ENCODE measurements at places on chromosomes 1 and 21.

GRCh38 chr21:45736690-45737484 is 93.4 kb downstream of the PCBP3 start:
- DNase-seq = no peak

DNA sequence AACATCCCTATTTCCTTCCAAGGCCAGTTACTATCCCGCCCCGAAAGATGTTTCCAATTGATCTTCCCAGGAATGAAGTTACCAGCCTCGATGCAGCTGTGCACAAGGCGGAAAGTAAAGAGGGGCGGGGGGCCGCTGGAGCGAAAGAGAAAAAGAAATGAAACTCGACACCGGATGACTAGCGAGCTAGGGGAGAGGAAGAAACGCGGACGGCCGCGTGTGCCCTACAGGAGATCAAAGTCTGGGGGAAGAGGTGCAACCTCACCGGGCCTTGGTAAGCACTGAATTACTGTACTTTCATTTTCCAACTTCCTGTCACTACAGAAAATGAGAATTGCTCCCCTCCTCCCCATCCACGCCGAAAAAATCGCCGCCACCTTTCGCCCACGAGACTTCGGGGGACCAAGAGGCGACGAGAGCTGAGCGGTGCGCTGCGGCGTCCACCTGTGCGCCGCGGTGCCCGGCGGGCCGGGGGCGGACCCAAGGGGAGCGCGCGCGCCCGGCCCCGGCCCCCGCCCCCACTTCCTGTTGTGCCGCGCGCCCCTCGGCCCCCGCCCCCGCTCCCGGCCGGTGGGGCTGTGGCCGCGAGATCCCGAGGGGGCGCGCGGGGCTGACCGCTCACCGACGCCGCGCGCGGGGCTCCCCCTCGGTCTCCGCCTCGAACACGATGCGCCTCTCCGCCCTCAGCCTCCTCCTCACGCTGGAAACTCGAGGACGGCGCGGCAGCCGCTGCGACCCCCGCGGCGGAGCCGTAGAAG is 622 bp downstream of the ELK4 start:
- DNase-seq = no peak

GRCh38 chr21:42530167-42530518 is 16.5 kb downstream of the SLC37A1 start:
- DNase-seq = no peak

- no peak for DNase-seq
Observed at GRCh38 chr1:242146652-242147051, 147.8 kb upstream of the MAP1LC3C start.

GRCh38 chr1:75615613-75616435 is 4.9 kb upstream of the SLC44A5 start:
- DNase-seq = no peak

DNA sequence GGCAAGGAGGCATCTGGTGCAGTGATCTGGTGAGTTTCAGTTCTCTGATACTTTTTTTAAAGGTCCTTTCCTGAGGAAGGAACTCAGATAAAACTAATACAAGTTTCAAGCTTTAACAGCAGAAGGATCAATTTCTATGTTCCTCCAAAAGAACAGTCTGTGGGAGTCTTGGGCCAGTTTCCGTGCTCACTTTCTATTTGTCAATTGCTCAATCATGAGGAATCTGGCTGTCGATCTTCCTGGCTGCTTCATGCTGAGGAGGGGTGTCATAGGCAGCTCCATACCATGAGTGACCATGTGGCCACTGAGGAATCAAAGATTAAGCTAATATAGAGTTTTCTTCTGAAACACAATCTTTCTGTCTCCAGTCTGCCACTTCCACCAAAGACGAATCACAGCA is 11.4 kb upstream of the TMEM125 start:
- DNase-seq = no peak

DNA sequence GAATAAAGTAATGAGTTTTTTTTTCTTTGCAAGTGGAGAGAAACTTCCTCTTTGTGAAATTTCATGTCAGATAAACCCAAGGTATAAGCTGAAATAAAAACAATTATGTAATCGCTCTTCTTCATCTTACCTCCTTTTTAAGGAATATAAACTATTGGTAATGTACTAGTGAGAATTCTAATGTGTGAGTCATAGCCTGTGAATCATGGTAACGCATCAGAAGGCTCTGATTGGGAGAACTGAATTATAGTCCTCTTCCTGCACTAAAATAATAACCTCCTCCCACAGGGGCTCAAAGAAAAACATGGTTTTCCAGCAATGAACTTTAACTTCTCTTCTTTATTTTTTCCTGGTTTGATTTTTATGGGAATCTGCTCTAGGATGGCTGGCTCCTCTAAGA is 57.1 kb upstream of the COX20 start:
- peak; percentile 45 for DNase-seq

DNA sequence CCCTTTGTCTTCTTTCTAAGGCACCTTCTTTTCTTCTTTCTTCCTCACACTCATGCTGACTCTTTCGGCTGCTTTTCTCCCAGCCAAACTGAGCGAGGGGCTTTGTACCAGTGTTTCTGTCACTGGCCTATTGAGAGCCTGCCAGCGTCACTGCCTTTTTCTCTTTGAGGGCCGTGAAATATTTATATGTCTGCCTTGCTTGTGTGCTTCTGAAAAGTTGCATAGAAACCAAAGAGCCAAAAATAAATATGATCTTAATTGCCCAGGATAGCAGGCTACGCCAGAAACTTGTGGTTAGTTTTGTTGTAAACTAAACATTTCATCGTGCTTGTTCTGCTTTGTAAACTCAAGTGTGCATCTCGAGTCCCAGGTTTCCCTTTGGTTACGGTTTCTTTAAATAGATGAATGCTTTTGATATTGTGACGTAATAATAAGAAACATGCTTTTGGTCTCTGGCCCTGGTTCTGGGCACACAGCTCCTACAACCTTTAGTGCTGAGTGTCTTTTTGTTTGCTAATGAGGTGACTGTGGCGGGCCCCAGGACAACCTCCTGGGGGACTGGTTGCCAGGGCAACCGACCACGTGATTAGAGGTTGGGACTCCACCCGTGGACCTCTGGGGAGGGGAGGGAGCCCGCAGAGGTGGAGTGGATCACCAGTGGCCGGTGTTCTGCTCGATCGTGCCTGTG is 10.8 kb downstream of the SLC37A1 start:
- DNase-seq = no peak

GRCh38 chr1:207822124-207822601 is 70.3 kb downstream of the CD46 start:
- DNase-seq = no peak

DNA sequence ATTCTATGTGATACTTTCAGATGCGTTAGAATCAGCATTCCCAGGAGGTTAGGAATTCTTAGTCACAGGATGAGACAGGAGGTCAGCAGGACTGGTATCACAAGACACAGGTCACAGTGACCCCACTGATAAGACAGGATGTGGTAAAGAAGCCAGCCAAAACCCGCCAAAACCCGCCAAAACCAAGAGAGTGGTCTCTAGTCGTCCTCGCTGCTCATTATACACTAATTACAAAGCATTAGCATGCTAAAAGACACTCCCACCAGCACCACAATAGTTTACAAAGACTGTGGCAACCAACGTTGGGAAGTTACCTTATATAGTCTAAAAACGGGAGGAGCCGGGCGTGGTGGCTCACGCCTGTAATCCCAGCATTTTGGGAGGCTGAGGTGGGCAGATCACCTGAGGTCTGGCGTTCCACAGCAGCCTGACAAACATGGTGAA is 13.9 kb upstream of the ACTA1 start:
- DNase-seq = no peak

- DNase-seq = no peak
Observed at GRCh38 chr1:113683384-113684152, 75.7 kb downstream of the PHTF1 start.

DNA sequence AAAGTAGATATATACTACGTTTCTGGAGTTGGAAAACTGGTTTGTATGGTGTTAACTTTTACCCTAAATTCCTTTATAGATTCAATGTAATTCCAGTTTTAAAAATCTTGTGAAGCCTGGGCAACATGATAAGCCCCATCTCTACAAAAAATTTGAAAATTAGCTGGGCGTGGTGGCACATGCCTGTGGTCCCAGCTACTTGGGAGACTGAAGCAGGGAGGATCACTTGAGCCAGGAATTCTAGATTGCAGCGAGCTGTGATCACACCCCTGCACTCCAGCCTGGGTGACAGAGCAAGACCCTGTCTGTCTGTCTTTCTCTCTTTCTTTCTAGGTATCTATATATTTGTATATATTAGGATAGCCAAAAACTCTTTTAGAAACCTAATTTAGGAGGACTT is 141.9 kb downstream of the CLEC20A start:
- no peak for DNase-seq

GRCh38 chr1:116514708-116515525 is 55.9 kb downstream of the CD58 start:
- DNase-seq = no peak

GRCh38 chr1:184299406-184299790 is 87.4 kb upstream of the C1orf21 start:
- DNase-seq = peak; percentile 87

GRCh38 chr1:119081700-119082099 is 58.8 kb downstream of the WARS2 start:
- DNase-seq = no peak

- no peak for DNase-seq
Observed at GRCh38 chr1:106615473-106615872, 441.0 kb upstream of the PRMT6 start.

DNA sequence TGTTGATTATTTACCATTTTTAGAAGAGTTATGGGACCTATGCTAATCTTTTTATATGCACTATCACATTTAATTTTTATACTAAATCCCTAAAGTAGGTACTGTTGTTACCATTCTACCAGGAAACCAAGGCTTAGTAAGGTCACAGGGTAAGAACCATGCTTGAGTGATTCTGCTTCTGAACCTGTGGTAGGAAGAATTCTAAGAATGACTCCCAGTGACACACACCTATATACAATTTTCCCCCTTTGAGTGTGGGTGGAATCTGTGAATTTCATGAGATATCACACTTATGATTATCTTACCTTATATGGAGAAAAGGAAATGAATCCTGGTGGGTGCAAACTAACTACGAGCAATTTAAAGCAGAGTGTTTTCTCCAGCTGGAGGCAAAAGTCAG is 391.0 kb downstream of the USH2A start:
- no peak for DNase-seq

DNA sequence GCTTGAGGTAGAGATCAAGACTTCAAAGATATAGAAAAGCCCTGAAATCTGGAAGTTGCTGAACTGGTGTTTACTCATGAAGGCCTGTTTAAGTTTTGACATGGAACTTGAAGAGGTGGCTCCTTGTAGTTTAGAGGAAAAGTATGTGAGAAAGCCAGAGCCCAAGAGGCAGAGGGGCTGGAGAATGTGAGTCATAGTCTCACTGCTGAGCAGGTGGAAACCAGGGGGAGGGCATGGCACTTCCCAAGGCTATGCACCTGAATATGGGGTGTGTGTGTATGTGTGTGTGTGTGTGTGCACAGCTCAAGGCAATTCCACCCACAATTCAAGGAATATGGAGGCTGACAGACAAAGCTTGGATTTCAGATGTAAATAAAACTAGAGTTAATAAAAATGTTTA is 46.8 kb upstream of the C1orf198 start:
- DNase-seq = no peak

DNA sequence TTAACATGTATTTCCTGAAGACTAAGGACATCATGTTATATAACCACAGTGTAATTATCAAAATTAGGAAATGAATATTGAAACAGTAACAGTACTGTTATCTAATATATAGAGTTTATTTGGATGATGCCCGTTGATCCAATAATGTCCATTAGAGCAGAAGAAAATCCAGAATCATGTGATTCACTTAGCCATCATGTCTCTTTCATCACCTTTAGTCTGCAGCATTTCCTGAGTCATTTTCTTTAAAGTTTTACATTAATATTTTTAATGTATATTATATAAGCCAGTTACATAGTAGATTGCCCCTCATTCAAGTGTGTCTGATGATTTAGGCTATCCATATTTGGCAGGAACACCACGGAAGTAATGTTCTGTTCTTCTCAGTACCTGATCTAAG is 28.9 kb downstream of the MPZL1 start:
- no peak for DNase-seq

DNA sequence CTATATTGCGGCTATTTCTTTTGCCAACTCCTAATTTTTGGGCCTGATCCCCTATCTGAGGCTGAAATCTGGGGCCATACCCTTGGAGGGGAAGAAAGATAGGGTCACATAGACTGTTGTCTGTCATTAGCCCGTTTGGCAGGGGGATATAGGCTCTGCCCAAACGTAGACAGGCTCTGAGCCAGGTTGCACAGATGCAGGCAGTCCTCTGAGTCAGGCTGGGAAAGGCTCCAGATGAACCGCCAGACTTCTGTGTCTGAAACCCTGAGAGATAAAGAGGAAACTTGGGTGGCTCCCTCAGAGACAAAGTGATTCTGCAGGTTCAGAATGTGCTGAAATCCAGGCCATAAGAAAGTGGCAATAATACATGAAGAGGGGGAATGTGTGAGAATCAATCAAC is 4.0 kb upstream of the CAP1 start:
- DNase-seq = no peak

DNA sequence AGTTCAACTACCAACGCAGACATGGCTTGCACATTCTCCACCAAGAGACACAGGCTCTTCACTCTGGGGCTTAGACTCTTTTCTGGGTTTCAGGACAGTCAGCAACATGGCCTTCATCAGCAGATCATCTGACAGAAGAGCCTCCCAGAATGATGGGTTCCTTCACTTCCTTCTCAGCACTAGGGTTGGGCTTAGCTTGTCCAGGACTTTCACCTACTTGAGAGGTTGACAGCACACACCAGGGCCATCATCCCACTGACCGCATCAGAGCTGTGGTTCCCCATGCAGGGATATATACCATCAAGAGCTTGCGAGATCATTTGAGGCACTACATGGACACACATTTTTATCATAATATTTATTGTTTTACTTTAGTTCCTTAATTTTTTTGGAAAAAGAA is 10.4 kb upstream of the NCF2 start:
- no peak for DNase-seq

- peak; percentile 5 for DNase-seq
Observed at GRCh38 chr1:216750031-216750627, 26.9 kb upstream of the ESRRG start.

GRCh38 chr1:71046891-71047634 is 553 bp downstream of the PTGER3 start:
- DNase-seq = no peak

DNA sequence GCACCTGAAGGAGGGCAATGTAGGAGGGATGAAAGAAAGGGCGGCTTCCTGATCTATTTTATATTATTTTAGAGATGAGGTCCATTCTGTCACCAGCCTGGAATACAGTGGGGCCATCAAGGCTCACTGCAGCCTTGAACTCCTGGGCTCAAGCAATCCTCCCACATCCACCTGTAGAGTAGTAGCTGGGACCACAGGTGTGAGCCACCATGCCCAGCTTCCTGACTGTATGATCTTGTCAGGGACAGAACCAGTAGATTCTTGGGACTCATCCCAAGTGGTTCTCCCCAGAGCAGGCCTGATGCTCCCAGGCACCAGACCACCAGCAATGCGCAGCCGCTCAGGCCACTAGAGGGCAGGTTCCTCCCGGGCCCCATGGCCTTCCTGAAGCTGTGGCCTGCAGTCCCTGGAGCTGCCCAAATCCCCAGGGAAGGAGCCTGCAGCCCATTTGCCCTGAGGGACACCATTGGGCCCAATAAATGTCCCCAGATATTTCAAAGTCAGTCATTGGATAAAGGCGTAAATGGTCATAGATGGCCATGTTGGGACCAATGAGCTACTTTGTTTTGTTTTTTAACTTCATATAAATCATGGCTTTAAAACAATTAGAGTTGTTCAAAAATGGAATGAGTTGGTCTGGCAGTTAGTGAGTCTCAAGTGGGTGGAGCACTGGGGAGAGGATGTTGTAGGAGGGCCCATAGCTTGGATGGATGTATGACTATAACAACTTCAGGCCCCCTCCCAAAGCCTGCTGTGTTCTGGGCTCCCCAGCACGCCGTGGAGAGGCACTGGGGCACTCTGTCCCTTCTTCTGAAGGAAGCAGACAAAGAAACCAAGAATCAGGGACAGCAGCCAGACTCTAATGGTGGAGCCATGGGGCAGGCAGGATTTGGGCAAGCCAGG is 44.7 kb upstream of the GOLT1A start:
- no peak for DNase-seq

Data from AG04449 (cell line).